ENCODE measurements at places on chromosomes 6 and 20. TPM values are rescaled to one million over a fixed set of nuclear protein-coding genes. Genes with fewer than 3 reads are reported as not detected.

RGS17 gene
- polyA plus RNA-seq: 1.1 TPM

PAK5 gene
- 0.21 TPM for polyA plus RNA-seq

KHDRBS2 gene
- polyA plus RNA-seq: 0.01 TPM

HLA-DOB gene
- polyA plus RNA-seq: 1.9 TPM

SLC17A3 gene
- not detected for polyA plus RNA-seq

All from esophagus (tissue), 2 donors.